Activated T-helper 1 cell treated with anti-CD3 and anti-CD28 coated beads, Interleukin-12 subunit alpha, Interleukin-12 subunit beta, Interleukin-2, Interleukin-4 antibody, amounts not matched to agents 30 ng/mL and 10 ng/mL and 1 ng/mL, durations not matched to agents 14 hours and 24 hours and 36 hours (primary cell): ENCODE measurements at places on chromosomes 6 and 20.

DNA sequence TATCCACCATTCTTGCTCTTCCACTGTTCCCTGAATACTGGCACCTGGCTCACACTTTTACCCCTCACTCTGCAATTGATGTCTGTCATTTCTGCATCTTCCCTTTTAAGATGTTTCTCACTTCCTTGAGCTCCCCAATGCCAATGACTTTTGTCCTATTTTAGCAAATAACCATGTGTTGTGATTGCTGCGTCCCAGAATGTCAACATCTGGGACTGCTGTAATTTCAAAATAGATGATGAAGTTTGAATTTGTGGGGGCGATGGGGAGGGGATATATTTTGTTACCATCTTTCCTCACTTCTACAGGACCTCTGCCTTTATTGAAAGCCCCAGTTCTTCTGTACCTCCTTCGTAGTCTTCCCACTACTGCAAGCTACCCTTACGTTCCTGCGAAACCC lies 40.0 kb upstream of the ADGRF5 start:
- DNase-seq, result no peak

DNA sequence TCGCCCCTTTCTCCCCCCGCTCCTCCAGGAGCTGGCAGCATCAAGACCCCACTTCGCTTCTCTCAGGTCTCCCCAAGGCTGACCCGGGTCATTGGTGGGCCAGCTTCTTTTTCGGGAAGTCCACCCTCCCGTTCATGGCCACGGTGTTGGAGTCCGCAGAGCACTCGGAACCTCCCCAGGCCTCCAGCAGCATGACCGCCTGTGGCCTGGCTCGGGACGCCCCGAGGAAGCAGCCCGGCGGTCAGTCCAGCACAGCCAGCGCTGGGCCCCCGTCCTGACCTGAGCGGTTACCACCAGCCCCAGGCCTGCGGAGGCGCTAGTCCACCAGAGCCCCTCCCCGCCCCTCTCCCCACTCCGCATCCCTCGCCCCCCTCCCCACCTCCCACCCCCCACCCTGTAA lies 1.0 kb downstream of the PPDPF start:
- no peak for DNase-seq

DNA sequence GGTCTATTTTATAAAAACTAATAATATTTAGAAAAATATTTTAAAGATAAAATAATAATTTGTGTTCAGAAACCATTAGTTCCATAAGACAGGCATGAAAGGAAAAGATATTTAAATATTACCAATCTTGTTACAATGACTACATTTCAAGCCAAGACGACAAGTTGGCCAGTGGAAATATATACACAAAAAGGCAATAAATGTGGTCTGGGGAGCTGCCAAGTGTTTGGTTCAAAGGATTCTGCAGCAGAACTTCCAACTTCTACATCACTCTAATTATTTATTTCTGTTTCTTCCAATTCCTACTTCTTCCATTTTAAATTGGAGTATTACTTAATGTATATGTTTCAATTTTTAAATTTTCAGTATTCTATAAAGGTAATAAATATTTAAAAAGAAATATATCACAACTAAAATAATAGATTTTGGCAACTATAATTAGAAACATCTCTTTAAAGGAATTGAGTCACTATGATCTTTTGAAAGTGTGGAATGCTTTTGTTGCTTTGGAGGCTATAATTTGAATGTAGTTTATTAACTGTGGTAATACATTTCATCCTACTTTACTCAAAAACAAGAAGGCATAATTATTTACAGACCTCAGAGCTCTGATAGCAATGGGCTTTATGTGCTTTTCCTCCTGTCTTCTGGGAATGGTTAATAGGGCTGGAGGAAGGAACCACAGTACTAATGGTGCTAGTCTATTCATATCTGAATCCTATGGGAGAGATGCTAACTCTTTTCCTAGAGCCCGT lies 129.7 kb upstream of the FAM184A start:
- no peak for DNase-seq

DNA sequence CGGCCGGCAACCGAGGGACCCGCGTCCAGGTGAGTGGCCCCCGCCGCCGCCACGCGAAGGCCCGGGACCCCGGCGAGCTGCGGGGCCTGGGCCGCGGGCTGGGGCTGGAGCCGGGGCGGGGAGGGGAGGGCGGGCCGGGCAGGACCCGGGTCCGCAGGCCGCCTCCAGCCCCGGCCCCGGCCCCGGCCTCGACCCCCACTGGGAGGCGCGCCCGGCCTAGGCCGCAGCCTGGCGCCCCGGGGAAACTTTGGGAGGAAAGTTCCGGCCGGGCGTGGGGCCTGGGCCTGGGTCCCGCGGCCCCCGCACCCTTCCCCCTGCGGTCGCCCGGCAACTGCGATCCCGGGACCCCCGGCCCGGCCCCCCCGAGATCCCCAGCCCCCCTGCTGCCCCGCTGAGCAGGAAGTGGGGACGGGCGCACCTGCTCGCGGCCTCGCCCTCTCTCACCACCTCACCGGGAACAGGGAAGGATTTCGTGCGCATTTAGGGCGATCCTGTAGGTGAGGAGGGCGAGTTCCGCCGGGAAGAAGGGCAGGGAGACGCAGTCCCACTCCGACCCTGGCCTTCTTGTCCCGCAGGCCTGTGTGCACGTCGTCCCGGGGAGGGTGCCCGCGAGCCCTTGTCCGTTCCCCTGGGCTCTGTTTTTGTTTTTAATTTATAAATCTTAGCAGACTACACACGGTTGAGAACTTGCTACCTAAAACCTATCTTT lies 402 bp downstream of the OSBPL2 start:
- DNase-seq, result no peak

DNA sequence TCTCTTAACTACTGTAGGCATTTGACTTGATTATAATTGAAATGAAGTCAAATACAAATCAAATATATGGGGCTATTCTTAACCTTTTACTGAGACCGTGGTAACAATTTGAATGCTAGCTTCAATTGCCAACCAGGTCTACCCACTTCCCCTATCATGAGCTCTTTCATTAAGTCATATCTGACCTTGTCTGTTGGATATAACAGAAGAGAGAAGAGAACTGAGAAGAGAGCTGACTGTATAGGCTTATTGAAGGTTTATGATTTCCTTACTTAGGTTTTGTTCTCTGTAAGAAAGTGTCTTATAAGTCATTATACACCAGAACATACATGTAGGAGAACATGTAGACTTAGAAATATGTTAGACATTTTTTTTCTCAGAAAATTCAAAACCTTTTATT lies 549.4 kb downstream of the COL12A1 start:
- DNase-seq, result no peak

GRCh38 chr6:168534265-168534664 lies 93.3 kb downstream of the SMOC2 start:
- no peak for DNase-seq

GRCh38 chr6:23316131-23316530 lies 746.8 kb downstream of the HDGFL1 start:
- DNase-seq, result no peak

- DNase-seq, result no peak
Observed at GRCh38 chr20:41308290-41308711, 9.2 kb downstream of the ZHX3 start.

DNA sequence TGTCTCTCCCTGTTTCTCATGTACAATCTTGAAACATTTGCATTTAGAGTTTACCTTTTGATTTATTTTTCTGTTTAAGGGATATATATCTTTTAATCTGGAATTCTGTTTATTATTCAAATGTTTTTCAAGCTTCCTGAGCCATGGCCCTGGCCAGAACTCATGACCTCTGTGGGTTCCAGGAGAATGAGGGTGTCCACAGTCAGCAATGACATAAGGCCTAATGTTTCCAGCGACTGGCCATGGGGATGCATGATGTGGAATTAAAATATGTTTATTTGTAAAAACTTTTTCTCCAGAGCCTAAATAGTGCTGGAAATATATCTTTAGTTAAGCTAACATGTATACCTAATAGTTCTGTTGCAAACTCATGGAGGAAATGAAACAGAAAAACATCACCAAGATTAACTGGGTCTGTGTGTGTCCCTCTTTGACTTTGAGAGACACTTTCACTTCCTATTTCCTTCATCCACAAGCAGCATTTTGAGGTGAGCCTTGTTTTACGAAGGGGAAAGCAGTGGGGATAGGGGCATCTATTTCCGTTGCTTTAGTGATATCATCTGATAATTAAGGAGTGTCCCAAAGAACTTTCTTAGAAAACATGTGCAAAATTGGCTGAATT lies 87.6 kb downstream of the SMOC2 start:
- no peak for DNase-seq
